ENCODE measurements at places on chromosomes 12 and 14.

GRCh38 chr14:56490379-56490778 is 89.2 kb upstream of the TMEM260 start:
- DNase-seq: no peak

GRCh38 chr14:25116607-25117006 is 66.7 kb upstream of the STXBP6 start:
- DNase-seq: no peak

DNA sequence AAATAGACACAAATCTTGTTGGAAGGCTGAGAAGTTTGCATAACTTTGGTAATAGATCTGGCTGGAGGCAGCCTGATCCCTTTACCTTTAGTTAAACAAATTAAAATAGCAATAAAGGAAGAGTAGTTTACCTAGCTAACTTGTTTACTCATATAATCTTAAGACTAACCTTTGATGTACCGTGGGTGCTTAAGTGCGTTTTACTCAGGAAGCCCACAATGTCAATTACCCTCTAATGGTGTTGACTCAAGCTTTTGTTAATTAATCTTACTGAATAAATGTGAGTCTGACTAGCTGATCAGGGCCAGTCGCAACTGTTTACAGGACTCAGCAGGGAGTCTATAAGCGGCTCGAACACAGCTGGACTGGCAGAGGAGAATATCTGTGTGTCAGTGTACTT is 51.5 kb downstream of the FAR2 start:
- DNase-seq: no peak

- peak; percentile 43 for DNase-seq
Measured at GRCh38 chr12:57842342-57843294, 3.9 kb downstream of the CTDSP2 start.

- no peak for DNase-seq
Measured at GRCh38 chr12:93733928-93734327, 56.8 kb downstream of the CRADD start.

GRCh38 chr12:47312808-47313426 is 233.2 kb upstream of the AMIGO2 start:
- no peak for DNase-seq

DNA sequence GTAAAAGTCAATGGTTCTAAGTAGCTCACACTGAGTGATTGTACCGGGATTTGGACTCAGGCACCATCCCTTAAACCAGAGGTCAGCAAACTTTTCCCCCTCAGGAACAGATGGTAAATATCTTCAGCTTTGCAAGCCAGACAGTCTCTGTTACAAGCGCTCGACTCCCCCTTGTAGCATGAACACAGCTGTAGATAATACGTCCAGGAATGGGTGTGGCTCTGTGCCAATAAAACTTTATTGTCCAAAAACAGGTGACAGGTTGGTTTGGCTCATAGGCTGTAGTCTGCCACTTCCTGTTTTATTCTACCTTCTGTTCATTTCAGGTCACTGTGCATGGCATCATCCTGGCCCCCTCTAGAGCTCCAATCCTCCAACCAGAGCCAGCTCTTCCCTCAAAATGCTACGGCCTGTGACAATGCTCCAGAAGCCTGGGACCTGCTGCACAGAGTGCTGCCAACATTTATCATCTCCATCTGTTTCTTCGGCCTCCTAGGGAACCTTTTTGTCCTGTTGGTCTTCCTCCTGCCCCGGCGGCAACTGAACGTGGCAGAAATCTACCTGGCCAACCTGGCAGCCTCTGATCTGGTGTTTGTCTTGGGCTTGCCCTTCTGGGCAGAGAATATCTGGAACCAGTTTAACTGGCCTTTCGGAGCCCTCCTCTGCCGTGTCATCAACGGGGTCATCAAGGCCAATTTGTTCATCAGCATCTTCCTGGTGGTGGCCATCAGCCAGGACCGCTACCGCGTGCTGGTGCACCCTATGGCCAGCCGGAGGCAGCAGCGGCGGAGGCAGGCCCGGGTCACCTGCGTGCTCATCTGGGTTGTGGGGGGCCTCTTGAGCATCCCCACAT is 7.6 kb downstream of the BDKRB1 start:
- DNase-seq: no peak

- no peak for DNase-seq
Measured at GRCh38 chr12:126268222-126268621, 1203.0 kb downstream of the AACS start.

- no peak for DNase-seq
Measured at GRCh38 chr12:24595652-24596235, 353.2 kb downstream of the BCAT1 start.

- no peak for DNase-seq
Measured at GRCh38 chr12:29944269-29945000, 160.7 kb upstream of the TMTC1 start.

DNA sequence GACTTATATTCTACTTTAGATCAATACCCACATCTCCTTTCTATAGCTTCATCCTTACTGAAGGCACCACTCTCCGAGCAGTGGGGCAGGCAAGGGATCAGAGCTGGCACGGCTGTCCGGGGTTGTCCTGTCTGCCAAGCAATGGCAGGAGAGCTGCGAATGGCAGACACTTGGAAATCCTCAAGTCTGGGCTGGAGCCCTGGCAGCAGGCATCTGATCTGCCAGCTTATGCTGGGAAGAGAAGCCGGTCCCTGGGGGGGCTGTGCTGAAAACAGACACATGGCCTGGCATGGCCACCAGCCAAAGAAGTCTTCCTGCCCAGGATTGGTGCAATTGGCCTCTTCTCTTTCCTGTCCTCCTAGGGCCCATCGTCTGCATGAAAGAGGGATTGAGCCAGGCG is 280.2 kb upstream of the PWP1 start:
- DNase-seq: no peak

GRCh38 chr14:44448951-44449358 is 58.1 kb downstream of the FSCB start:
- no peak for DNase-seq

DNA sequence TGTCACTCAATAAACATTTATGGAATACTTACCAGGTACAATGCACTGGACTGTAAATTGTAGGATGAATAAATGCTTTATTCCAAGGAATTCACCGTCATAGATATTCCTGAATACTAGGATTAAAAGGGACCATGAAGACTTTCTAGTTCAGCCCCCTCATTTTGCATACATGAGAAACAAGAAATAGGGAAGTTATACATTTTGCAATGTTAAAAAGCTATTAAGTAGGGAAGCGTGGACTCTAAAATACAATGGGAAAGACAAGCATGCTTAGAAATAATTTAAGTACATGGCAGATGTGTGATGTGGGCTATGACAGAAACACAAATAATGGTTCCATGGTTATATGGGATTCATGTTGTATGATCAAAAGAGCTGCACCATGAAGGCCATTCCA is 89.4 kb upstream of the SYT10 start:
- DNase-seq: no peak

DNA sequence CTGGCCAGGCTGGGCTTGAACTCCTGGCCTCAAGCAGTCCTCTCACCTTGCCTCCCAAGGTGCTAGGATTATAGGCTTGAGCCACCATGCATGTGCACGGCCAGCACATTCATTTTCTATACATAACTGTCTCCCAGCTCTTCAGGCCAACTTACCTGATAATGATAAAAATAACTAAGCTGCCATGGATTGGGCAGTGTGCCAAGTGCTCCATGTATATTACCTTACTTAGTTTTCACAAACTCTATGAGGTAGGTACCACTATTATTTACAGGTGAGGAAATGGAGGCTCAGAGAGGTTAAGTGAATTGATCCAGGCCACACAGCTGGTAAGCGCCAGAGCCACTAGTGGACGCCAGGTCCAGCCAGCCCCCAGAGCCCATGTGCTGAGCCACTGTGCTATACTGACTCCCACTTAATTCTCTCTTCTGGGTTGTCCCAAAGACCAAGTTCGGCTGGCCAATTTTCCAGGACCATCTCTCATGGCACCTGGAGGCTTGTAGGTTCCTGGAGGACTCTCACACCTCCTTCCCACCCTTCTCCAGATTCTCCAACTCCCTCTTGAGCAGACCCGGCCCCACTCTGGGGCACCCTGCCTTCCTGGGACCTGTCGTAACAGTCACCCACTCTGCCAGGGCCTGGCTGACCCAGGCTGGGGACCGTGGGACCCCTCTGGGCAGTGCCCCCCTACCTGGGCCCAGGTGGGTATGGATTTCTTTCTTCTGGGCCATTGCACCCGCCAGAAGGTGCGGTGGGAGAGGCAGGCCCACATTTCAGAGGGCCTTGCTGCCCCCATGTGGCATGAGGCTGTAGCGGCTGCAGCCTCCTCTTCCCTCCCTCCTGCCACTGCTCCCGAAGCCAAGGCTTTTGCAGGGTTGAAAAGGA is 30.2 kb upstream of the CIPC start:
- DNase-seq: peak; percentile 61

DNA sequence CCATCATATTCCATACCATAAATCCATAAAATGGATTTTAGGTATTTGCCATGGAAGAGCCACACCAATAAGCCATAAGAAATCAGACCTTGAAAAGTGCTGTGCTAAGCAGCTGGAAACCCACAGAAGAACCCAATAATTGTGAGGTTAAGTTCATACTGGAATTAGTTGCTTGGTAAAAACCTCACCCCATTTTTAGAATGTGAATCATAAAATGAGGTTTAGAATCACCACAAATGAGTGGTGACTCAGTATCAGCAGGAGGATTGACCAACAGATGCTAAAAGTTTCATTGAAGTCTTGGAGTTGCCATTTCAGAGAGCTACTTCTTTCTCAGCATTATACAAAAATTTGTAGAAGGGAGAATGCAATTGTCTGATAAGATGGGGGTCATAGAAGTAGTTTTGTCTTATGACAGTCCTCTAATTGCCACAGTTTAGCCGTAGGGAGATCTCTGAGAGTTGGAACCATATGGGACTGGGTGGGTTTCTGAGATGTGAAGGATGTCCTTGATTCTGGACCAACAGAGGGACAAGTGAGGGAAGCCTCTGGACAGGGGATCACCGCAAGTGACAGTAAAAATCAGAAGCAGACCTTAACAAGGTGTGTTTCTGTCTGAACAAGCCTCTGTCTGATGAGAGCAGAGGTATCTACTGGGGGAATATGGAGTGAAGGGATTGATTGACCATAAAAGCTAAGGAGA is 1.4 kb upstream of the STON2 start:
- peak; percentile 8 for DNase-seq

- DNase-seq: peak; percentile 72
Measured at GRCh38 chr12:47990351-47991105, 13.7 kb downstream of the COL2A1 start.

GRCh38 chr12:27101290-27101689 is 18.9 kb upstream of the C12orf71 start:
- no peak for DNase-seq

DNA sequence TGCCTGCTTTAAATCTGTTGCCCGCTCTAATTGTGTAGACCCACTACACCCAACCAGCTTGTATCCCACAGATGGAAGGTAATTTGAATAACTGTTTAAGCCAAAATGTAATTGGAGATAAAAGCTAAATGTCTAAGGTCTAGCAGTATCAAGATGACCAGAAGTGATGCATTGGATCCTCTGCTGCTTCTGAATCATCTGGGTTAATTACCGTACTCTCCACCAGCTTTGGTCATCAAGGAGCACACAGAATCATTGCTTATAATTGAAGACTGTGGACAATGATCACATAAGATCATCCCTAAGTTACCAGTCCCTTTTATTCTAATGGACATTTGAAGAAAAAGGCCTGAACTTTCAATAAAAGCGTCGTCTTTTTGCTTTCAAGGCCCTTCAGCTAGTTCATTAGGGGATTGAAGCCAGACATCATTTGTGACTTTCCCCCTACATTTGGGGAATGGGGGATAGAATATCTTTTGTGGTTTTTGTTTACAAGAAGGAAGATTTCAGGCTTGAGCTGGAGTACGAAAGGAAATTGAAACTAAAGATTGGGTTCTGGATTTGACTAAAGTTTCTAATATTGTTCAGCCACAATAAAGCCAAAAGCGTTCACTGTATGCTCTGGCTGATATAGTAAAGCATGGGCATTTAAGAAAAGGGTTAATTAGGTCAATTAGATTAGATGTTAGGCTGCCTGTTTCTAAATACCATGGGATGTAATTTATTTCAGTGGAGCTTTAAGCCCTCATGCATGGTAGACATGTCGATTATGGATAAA is 123.2 kb downstream of the CHST11 start:
- no peak for DNase-seq

GRCh38 chr14:23550812-23551265 is 726 bp downstream of the ZFHX2 start:
- no peak for DNase-seq

DNA sequence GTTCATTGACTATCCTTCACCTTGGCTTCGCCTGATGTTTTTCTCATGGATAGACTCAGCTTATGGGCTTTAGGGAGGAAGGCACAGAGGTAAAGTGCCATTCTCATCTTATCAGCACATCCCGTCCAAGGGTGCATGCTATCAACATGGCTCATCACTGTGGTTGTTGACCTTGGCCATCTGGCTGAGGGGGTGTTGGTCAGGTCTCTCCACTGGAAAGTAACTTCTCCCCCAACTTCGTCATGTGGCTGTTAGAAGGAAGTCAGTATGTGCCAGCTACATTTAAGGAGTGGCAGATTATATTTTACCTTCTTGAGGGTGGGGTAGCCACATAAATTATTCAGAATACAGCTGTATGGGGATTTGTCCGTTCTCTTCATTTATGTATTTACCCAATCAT is 68.9 kb downstream of the EML1 start:
- no peak for DNase-seq

DNA sequence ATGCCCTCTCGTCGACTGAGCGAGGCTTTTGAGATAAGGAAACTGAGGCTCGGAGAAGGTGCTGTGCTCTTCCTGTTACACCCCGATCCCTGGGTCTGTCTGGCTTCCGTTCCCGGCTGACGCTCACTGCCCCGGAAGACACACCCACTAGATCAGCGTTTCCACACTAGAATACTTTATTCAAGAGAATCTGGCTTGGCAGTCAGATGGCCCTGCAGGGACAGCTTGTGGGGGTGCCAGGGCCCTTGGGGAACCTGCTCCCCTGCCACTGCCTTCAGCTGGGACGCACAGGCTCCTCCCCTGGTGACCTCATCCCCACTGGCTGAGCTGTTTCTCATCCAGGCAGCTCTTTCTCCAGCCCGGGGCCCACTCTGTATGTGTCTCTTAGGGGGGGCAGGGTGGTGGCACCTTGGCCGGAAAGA is 13.7 kb downstream of the PGF start:
- peak; percentile 77 for DNase-seq

DNA sequence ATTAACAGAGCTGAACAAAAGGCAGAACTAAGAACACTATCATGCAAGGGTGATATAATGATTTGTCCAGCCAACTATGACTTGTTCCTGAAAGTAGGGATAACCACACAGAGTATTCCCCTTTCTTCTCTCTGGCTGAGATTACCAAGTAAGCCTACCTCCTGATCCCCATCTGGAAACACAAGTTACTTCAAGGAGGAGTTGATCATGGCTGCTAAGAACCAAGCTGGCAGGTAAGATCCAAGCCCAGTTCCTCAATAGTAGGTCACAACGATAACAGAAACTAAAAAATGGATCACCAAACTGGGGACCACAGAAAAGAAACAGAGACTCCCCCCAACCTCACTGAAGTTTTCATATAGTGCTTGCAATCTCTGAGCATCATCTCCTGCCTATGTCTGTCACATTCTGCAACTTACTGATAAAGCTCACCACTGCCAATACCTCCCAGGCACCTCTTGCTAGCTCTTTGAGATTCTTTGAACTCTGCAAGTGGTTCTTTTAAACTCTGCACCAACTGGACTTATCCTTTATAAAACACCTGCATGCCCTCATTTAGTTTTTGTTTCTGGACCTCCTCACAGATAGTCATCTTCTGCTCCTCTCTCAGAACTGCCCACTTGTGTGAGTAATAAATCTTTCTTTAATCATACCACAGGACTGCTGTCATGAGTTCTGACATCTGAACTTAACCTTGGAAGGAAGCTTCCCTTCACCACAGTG is 76.6 kb downstream of the LRP6 start:
- DNase-seq: no peak

Measured in activated T-cell treated with anti-CD3 and anti-CD28 coated beads, Interleukin-2, amount 50 U/mL, for 72 hours (primary cell).